ENCODE measurements at places on chromosomes 3 and 15.

GRCh38 chr15:98841419-98841970 lies 166.1 kb downstream of the PGPEP1L start:
- DNase-seq: no peak

GRCh38 chr15:75123395-75123794 lies 78.3 kb upstream of the C15orf39 start:
- DNase-seq: no peak

DNA sequence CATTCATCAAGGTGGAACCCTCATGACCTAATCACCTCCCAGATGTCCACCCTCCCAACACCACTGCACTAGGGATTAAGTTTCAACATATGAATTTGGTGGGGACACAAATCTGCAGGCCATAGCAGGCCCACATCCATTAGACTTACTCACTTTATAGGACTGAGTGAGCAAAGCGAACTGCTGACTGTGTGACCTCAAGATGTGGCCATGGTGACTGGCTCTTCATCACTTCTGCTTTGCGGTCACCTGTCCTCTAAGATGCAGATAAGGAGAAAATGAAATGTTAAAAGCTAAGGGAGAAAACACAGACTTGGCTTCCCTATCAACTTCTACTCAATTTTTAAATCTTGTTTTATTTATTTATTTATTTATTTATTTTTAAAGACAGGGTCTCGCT lies 14.5 kb upstream of the DCP1A start:
- DNase-seq: no peak

GRCh38 chr3:144107923-144108322 lies 136.3 kb downstream of the DIPK2A start:
- DNase-seq: no peak

All from stimulated activated CD4-positive, alpha-beta T cell treated with anti-CD3 and anti-CD28 coated beads, Interleukin-12 subunit alpha, Interleukin-12 subunit beta, amount 100 ng/mL, for 4 hours (primary cell).